ENCODE measurements at places on chromosomes 2 and 18. TPM values are rescaled to one million over a fixed set of nuclear protein-coding genes. Genes with fewer than 3 reads are reported as not detected.

DNA sequence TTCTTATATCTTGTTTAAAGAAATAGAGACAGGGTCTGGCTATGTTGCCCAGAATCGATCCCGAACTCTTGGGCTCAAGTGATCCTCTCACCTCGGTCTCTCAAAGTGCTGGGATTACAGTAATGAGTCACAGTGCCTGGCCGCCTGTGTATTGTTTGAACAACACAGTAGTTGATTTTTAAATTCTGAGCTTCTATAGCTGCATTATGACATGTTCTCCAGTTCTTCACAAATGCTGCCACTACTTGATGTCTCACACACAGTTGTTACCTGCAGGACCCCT lies 7.7 kb upstream of the RHOB start:
- no peak for DNase-seq

DNA sequence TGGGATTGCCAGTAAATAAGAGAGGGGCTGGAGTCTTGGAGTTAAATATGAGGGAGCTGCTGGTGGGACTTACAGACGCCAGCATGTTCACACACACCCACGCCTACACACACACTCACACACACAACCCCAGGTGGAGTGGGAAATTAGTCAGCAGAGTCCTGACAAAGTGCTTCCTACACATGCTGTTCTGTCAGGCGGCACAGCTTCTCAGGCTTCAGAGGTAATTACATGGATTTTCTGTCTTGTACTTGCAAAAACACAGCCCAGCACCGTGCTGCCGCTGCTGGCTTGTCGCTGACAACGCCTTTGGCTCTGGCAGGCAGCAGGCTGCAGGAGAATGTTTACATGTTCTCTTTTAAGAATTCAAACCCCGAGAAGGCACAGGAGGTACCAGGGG lies 1186.3 kb upstream of the CELF4 start:
- no peak for DNase-seq

- no peak for DNase-seq
Measured at GRCh38 chr2:60246583-60246982, 306.9 kb downstream of the BCL11A start.

- no peak for DNase-seq
Measured at GRCh38 chr18:6959110-6959509, 158.5 kb downstream of the LAMA1 start.

- no peak for DNase-seq
Measured at GRCh38 chr18:57782049-57782448, 21.1 kb downstream of the ATP8B1 start.

DNA sequence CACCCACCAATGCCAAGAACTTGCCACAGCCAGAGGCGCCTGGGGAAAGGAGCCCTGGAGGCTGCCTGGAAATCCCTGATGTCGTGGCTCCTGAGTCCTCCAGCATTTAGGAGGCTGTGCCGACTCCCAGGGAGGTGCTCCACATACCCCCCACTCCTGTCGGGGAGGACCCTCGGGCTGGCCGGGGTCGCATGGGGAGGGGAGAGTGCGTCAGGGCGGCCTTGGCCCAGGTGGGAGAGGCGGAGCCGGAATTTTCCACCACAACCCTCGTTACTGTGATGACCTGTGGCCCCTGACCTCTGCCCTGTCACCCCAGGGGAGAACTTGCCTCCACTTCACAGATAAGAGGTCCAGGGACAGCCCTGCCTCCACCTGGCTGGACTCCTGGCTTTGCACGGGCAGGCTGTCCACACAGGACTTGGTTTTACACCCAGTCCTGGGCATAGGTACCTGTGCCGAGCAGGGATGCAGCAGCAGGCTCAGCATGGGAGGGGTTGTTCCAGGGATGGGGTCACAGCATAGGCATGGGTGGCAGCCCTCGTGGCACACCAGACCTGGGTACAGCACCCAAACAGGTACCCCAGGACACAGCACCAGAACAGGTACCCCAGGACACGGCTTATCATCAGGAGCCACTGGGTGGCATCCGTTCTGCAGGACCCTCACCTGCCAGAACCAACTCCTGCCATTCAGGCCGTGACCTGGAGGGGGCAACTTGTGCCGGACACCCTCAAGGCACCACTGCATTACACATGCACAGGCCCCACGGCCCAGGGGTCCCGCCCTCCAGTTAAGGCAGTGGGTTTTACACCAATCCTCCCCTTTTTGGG lies 12.3 kb upstream of the AGXT start:
- DNase-seq = no peak

DNA sequence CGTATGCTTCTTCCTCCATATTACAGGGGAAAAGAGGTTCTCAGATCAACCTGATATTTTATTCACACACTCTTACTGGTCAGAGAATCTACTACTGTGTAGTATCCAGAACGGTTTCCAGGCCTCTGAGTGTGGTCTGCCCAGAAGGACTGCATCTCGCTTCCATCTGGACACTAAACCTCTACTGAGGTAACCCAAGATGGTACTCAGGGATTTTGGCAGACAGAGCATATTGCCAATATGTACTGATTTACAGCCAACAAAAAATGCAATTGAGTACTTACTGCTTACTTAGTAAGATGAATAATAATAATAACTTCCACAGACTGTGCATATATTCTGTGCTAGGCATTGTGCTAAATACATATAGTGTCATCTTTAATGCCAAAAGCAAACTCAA lies 55.8 kb downstream of the CYRIA start:
- no peak for DNase-seq

Gene KCNIP3
- 5.3 TPM for total RNA-seq

Gene DES
- 14,457 TPM for total RNA-seq

Gene KCNF1
- 0.17 TPM for total RNA-seq

Gene TMEM163
- 0.40 TPM for total RNA-seq

Gene ARHGEF33
- 0.10 TPM for total RNA-seq

Gene FSIP2
- 0.20 TPM for total RNA-seq

Gene TLX2
- not detected for total RNA-seq

Gene MC5R
- total RNA-seq = not detected

Gene DIPK1C
- total RNA-seq = 6.3 TPM

Gene PRADC1
- total RNA-seq = 97.7 TPM

Gene BOLL
- total RNA-seq = not detected

Gene ATOH8
- total RNA-seq = 29.6 TPM
